Adrenal gland (tissue), 19 donors: ENCODE measurements at places on chromosomes 5 and 9. TPM values are rescaled to one million over a fixed set of nuclear protein-coding genes. Genes with fewer than 3 reads are reported as not detected.
A peak's percentile ranks its signal among the peaks of the same experiment; 100 is the strongest.

LURAP1L gene
- total RNA-seq = 13.2 TPM

THBS4 gene
- total RNA-seq = 0.79 TPM

LCNL1 gene
- 0.06 TPM for total RNA-seq

PCDHA1 gene
- 0.11 TPM for total RNA-seq

ECM2 gene
- 8.8 TPM for total RNA-seq

MED27 gene
- total RNA-seq = 37.4 TPM

DNAJC21 gene
- 28.7 TPM for total RNA-seq

STING1 gene
- total RNA-seq = 39.1 TPM

CXCL14 gene
- total RNA-seq = 2.7 TPM

EIF4E1B gene
- 0.28 TPM for total RNA-seq

JAKMIP2 gene
- total RNA-seq = 8.6 TPM

BSPRY gene
- total RNA-seq = 7.3 TPM

SLC34A1 gene
- total RNA-seq = not detected

PAEP gene
- not detected for total RNA-seq

PCDHA11 gene
- total RNA-seq = 0.07 TPM

SOHLH1 gene
- total RNA-seq = not detected

MZB1 gene
- total RNA-seq = 1.7 TPM

GRCh38 chr5:156947925-156948324 lies 15.1 kb downstream of the TIMD4 start:
- no peak for DNase-seq

GRCh38 chr5:140630292-140631035 lies 2.5 kb downstream of the CD14 start:
- no peak for DNase-seq

DNA sequence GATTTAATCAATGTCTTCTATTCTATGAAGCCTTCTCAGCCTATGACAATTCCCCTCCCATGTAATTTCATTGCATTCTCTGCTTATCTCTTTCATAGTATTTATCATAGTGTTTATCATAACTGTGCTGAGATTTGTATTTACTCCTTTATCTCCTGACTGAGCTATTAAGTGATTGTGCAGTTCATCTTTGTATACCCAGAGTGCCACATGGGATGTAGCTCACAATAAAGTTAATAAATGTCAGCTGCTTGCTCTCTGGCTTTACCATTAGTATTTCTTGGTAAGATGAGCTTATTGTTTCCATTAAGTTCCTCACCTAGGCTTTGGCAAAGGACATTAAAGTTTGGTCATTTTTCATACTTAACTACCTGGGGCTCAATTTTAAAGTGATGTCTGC lies 275.1 kb upstream of the MPDZ start:
- no peak for DNase-seq

GRCh38 chr5:8229551-8229950 lies 360.6 kb downstream of the MTRR start:
- DNase-seq = no peak

- no peak for DNase-seq
Measured at GRCh38 chr9:89458768-89459496, 39.0 kb downstream of the SEMA4D start.

- no peak for DNase-seq
Measured at GRCh38 chr5:161138751-161139455, 286.9 kb upstream of the ATP10B start.

DNA sequence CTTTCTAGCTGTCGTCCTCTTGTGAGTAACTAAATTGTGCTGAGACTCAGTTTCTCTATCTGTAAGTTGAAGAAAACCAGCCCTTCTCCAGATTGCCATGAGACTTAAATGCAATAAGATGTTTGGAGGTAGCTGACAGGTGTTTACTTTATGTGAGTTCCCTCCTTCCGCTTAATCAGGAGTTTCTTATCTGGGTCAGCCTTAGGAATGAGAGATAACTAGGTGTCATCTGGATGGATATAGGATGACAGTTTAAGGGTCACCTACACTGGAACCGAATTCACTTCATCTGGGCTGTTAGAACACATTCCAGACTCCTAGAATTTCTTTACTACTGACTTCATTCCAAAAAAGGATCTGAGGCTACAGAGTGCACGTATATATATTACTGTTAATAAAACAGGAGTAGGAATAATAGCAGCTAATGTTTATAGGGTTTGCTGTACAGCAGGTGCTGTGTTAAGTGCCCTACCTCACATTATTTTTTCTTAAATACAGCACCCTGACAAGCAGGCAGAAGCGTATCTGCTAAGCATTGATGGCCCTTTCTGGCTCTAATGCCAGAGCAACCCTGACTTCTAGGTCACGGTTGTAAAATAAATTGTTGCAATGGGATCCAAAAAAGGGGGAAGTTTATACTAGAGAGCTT lies 30.0 kb upstream of the CPEB4 start:
- DNase-seq = no peak

GRCh38 chr5:44384816-44385215 lies 4.4 kb downstream of the FGF10 start:
- DNase-seq = no peak

DNA sequence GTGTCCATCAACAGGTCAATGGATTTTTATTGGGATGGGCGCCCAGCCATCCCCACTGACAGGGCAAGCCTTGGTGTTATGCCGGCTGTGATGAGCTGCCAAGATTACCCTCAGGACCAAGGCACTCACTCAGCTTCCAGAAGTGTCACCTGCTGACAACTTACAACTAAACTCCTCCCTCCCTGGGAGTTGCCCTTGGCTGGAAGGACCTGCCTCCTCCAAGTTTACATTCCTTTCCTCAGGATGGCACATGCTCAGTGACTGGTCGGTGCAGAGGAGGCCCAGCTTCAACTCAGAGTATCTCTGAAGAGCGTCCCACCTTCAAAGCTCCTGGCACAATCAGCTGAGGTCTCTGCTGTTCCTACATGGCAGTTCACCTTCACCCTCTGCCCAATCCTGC lies 52.5 kb upstream of the ZBTB43 start:
- no peak for DNase-seq

GRCh38 chr5:91053741-91054025 lies 329.4 kb downstream of the ARRDC3 start:
- DNase-seq = no peak

- DNase-seq = no peak
Measured at GRCh38 chr5:32172923-32173266, 1.2 kb downstream of the GOLPH3 start.

- DNase-seq = no peak
Measured at GRCh38 chr9:35948451-35948850, 9.5 kb downstream of the OR2S2 start.

- DNase-seq = no peak
Measured at GRCh38 chr5:131268758-131269370, 5.0 kb downstream of the CDC42SE2 start.

DNA sequence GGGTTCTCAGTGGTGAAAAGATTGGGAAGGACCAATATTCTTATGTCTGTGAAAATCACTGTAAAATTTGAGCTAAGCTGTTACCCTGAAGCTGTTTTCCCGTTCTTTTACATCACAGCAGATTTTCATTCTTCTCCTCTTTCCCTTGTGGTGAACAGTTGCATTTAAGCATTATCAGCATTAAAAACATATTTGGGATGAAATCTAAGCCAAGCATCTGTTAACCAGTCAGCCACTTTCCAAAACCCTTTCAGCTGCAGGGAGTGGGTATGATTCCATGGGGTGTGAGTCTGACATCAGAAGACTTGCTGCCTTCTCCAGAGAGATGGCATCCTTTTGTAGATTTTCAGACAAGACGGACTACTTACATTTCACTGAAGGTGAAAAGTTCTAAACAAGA lies 97.2 kb downstream of the TRIO start:
- no peak for DNase-seq

DNA sequence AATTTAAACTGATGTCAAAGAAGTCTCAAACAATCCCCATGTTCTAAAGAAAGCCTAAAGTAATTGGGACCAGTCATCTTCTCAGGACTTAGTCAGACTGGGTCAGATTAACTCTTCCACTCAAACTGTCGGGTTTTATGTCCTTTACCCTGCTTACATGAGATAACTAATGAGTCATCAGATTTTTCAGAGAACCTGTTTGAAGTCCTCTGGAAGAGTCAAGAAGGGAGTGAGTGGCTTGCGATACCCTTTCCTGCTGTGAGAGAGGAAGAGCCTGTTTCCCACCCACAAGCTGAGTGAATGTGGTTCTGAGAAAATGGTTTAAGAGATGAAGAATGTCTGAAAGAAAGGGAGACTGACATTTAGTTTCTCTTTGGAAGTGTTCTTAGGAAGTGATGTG lies 1866.7 kb upstream of the C9orf72 start:
- DNase-seq = no peak

- peak; percentile 85 for DNase-seq
Measured at GRCh38 chr5:157855404-157855994, 3.4 kb downstream of the CLINT1 start.

- no peak for DNase-seq
Measured at GRCh38 chr9:2086971-2087370, 71.8 kb downstream of the SMARCA2 start.
